Occipital lobe (tissue), 3 donors: ENCODE measurements at places on chromosomes 11 and 22. TPM values are rescaled to one million over a fixed set of nuclear protein-coding genes. Genes with fewer than 3 reads are reported as not detected.

Gene SMIM35
- not detected for total RNA-seq

Gene BTBD18
- total RNA-seq, result not detected

Gene CADM1
- 248 TPM for total RNA-seq

Gene OR52A1
- not detected for total RNA-seq

Gene LINC01488
- not detected for total RNA-seq

Gene MMP12
- not detected for total RNA-seq

Gene KCNJ5
- total RNA-seq, result 1.6 TPM

Gene NPAS4
- 0.16 TPM for total RNA-seq

Gene HTR3B
- 0.31 TPM for total RNA-seq

Gene TMA7B
- total RNA-seq, result not detected

Gene VWCE
- total RNA-seq, result 2.7 TPM

Gene CSNK1E
- total RNA-seq, result 172 TPM

Gene OR8A1
- total RNA-seq, result not detected

Gene GPR83
- total RNA-seq, result 1.6 TPM

Gene SLC22A12
- not detected for total RNA-seq

Gene MAP4K2
- 9.8 TPM for total RNA-seq
